ENCODE measurements at places on chromosomes 12 and 14.

- DNase-seq = no peak
These were observed 2.0 kb upstream of the CCDC63 start for GRCh38 chr12:110844551-110845338.

- no peak for DNase-seq
These were observed 2.3 kb downstream of the KRT78 start for GRCh38 chr12:52846356-52846970.

GRCh38 chr14:32710731-32711680, 227.7 kb upstream of the NPAS3 start:
- DNase-seq = peak; percentile 71

- DNase-seq = no peak
These were observed 143.0 kb downstream of the KITLG start for GRCh38 chr12:88437226-88437625.

DNA sequence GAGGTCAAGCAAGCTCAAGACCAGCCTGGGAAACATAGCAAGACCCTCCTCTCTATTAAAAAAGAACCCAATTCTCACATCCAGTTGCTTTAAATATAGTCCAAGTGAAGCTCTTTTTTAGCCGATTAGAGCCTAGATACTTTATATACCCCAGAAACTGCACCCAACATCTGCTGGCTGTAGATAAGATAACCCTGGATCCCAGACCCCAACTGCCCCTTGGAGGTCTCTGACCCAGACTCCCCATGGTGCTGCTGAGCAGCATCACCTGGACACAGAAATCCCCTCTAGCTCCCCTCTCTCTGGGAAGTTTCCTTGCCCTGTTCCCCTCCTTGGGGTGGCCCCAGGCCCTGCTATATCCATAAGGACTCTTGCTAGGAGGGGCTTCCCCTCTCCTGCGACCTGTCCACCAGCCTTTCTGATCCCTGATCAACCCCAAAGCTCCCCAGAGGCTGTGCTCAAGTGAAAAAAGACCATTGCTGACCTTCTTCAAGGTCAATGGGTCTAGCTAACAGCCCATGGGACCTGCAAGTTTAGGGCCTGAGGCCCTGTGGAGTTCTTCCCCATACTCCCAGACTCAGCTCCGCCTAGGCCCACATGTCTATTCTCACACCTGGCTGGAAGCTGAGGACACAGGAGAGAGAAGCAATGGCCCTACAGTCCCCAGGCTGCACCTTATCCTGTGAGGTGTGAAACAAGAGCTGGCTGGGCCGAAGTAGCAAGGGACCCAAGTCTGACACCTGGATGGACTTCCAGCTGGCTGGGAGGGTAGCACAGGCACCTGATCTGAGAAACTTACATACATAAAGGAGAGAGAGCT, 56.2 kb downstream of the ARL6IP4 start:
- no peak for DNase-seq

GRCh38 chr12:66109056-66109455, 21.5 kb downstream of the LLPH start:
- no peak for DNase-seq

DNA sequence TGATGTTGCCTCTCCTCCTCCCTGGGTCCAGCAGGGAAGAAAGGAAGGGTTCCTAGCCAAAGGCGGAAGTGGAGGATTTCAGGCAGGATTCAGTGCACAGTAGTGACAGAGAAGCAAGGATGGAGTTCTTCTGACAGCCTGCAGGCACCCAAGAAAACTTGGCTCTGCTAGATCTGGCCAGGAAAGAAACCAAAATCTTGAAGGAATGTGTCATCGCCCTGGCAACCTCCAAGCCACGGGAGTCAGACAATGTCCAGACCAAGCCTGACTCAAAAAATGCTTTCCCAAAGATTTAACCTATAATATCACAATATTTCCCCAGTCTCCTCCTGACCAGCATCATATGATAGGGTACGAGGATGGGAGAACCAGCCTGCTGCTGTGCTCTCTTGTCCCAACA, 22.8 kb upstream of the DHRS4 start:
- DNase-seq = no peak

DNA sequence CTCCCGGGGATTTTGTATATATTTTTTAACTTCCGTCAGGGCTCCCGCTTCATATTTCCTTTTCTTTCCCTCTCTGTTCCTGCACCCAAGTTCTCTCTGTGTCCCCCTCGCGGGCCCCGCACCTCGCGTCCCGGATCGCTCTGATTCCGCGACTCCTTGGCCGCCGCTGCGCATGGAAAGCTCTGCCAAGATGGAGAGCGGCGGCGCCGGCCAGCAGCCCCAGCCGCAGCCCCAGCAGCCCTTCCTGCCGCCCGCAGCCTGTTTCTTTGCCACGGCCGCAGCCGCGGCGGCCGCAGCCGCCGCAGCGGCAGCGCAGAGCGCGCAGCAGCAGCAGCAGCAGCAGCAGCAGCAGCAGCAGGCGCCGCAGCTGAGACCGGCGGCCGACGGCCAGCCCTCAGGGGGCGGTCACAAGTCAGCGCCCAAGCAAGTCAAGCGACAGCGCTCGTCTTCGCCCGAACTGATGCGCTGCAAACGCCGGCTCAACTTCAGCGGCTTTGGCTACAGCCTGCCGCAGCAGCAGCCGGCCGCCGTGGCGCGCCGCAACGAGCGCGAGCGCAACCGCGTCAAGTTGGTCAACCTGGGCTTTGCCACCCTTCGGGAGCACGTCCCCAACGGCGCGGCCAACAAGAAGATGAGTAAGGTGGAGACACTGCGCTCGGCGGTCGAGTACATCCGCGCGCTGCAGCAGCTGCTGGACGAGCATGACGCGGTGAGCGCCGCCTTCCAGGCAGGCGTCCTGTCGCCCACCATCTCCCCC, 777 bp downstream of the ASCL1 start:
- no peak for DNase-seq

GRCh38 chr14:104715416-104715815, 8.6 kb upstream of the ADSS1 start:
- DNase-seq = no peak

GRCh38 chr12:123891516-123892179, 81.0 kb downstream of the CCDC92 start:
- no peak for DNase-seq

- no peak for DNase-seq
These were observed 23.1 kb downstream of the ATP2A2 start for GRCh38 chr12:110304061-110304551.

GRCh38 chr12:22284871-22285270, 49.6 kb downstream of the ST8SIA1 start:
- no peak for DNase-seq

DNA sequence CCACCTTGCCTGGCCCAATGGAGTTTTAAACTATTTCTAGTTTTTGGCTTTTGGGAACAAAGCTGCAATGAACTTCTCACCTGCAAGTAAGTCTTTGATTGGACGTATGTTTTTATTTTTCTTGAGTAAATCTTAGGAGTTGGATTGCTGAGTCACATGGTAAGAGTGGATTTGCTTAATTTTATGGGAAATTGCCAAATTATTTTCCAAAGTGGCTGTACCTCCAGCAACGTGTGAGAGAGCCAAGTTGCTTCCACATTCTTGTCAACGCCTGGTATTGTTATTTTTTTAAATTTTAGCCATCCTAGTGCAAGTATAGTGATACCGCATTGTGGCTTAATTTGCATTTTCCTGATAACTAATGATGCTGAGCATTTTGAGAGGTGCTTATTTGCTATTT, 136.6 kb downstream of the LMNTD1 start:
- DNase-seq = no peak

DNA sequence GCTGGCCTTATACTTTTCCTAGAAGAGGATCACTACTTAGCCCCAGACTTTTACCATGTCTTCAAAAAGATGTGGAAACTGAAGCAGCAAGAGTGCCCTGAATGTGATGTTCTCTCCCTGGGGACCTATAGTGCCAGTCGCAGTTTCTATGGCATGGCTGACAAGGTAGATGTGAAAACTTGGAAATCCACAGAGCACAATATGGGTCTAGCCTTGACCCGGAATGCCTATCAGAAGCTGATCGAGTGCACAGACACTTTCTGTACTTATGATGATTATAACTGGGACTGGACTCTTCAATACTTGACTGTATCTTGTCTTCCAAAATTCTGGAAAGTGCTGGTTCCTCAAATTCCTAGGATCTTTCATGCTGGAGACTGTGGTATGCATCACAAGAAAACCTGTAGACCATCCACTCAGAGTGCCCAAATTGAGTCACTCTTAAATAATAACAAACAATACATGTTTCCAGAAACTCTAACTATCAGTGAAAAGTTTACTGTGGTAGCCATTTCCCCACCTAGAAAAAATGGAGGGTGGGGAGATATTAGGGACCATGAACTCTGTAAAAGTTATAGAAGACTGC, 1.5 kb downstream of the MGAT2 start:
- DNase-seq = no peak

- DNase-seq = no peak
These were observed 104.5 kb downstream of the TGFB3 start for GRCh38 chr14:75877292-75877691.

DNA sequence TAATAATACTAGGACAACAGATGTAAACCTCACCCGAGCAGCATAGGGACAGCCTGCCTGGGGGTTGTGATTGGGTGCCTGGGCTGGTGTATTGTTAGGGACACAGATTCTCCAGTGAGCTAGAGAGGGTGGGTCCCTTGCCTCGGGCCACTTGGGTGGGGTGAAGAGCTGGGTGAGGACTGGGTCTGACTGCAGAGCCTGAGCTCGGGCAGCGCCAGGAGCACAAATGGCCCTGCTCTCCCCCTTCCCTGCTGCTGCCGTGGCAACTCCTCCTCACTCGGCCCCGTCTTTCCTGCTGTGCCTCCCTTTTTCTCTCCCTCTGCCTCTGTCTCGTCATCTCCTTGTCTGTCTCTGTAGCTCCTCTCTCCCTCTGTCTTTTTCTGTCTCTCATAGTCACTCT, 115.4 kb downstream of the GLT1D1 start:
- DNase-seq = no peak

GRCh38 chr12:47276621-47277309, 197.0 kb upstream of the AMIGO2 start:
- DNase-seq = peak; percentile 79

DNA sequence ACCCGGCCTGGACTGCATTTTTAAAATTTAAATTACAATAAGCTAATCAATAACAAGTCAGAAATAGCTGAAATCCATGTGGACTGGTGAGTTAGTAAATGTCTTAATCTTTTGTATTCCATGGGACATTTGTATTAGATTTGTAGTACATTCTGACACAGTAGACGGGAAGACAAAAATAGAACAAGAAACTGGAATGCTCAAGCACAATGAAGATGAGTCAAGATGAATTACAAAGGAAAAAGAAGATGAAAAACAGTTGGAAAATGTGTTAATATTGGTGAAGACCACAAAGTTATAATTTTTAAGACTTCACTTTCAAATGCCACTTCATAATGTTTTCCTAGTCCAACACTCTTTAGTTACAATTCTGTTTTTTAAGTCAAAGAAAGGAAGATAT, 97.8 kb upstream of the FERMT2 start:
- DNase-seq = no peak

DNA sequence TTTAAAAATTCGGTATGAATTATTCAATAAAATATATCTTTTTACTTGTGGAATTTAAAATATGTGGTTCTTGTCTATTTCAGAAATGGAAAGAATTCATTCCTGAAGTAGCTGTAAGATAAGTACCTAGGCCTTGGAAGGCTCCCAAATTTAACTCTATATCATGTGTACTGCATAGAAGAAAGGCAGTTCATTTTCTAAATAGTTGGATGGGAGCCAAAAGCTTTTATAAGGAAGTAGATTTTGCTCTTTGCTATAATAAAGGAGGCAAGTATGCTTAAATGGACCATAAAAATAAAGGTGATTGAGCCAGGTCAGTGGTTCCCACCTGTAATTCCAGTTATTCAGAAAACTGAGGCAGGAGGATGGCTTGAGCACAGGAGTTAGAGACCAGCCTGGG, 187.5 kb downstream of the ATXN7L3B start:
- DNase-seq = no peak

- DNase-seq = no peak
These were observed 17.4 kb downstream of the NPC2 start for GRCh38 chr14:74475678-74476077.

DNA sequence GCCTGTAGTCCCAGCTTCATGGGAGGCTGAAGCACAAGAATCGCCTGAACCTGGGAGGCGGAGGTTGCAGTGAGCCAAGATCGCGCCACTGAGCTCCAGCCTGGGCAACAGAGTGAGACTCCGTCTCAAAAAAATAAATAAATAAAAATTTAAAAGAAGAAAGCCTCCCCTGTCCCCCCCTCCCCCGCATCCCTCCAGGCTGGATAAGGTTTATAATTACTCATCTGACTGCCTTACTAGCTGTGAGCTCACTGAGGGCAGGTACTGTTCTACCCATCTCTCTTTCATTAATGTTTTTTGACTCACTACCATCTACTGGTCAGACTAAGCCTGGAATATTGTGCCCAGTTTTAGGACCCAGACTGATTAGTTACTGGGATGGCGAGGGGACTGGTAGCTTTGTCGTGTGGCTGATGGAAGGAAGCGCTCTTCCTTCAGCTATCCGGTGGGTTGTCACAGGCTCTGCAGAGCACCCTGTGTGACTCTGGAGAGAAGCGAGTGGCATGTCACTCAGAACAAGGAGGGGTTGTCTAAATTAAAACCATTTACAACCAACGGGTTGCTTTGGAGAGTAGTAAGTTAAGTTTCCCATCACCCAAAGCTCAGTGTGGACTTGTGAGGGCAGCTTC, 16.9 kb downstream of the EVL start:
- no peak for DNase-seq

GRCh38 chr14:78253986-78254385, 83.8 kb downstream of the NRXN3 start:
- DNase-seq = no peak

DNA sequence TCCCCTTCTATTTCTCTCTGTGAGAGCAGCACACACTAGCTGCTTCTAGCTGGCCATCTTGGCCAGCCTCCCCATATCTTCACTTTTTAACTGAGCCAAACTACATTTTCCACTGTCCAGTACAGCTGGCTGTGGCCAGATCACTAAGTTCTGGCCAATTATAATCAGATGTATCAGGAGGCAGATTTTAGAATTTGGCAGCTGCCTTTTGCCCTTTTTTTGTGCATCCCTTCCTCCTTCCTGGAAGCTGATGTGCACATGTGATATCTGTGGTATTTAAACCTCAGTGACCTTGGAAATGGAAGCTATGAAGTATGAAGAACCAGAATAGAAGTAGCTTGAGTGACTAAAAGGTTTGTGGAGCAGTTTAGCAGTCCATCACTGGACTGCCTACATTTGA, 49.8 kb upstream of the ANO6 start:
- no peak for DNase-seq

DNA sequence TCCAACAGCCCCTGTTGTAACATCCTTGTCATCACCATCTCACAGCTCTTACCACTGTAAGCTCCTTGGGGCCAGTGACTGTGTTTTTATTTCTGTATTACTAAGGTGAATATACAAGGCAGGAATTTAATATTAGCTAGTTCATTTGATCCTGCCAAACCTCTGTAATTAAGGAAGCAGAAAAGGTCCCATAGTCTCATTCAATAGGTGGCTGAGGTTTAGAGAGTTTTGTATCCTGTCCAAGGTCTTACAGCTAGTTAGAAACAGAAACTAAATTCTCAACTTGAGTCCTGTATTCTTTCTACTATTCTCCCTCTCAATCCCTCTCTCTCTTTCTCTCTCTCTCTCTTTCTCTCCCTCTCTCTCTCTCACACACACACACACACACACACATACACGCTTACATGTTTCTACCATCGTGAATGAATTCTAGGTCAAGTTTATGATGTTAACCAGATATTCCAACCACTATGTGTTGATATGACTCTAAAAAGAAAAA, 543 bp upstream of the GLIPR1 start:
- DNase-seq = no peak

Data from DMS153 (cell line).